ENCODE measurements at places on chromosomes 16 and 17. TPM values are rescaled to one million over a fixed set of nuclear protein-coding genes. Genes with fewer than 3 reads are reported as not detected.

The MFAP4 gene
- total RNA-seq, result under 0.01 TPM

The KDM6B gene
- total RNA-seq, result 2.9 TPM

The SETD6 gene
- 10.0 TPM for total RNA-seq

The TP53TG3C gene
- not detected for total RNA-seq

The FOXN1 gene
- not detected for total RNA-seq

The SDR42E1 gene
- 0.46 TPM for total RNA-seq

The QPRT gene
- total RNA-seq, result 1.4 TPM

The CUEDC1 gene
- total RNA-seq, result 2.9 TPM

The KIF19 gene
- total RNA-seq, result not detected

The HOXB4 gene
- total RNA-seq, result 4.6 TPM

The EFNB3 gene
- 0.15 TPM for total RNA-seq

The GAS7 gene
- 0.32 TPM for total RNA-seq

The GINS2 gene
- 14.4 TPM for total RNA-seq
